ENCODE measurements at places on chromosomes 5 and 9.

- no peak for DNase-seq
Observed at GRCh38 chr9:113785334-113785733, 90.8 kb upstream of the ZNF618 start.

DNA sequence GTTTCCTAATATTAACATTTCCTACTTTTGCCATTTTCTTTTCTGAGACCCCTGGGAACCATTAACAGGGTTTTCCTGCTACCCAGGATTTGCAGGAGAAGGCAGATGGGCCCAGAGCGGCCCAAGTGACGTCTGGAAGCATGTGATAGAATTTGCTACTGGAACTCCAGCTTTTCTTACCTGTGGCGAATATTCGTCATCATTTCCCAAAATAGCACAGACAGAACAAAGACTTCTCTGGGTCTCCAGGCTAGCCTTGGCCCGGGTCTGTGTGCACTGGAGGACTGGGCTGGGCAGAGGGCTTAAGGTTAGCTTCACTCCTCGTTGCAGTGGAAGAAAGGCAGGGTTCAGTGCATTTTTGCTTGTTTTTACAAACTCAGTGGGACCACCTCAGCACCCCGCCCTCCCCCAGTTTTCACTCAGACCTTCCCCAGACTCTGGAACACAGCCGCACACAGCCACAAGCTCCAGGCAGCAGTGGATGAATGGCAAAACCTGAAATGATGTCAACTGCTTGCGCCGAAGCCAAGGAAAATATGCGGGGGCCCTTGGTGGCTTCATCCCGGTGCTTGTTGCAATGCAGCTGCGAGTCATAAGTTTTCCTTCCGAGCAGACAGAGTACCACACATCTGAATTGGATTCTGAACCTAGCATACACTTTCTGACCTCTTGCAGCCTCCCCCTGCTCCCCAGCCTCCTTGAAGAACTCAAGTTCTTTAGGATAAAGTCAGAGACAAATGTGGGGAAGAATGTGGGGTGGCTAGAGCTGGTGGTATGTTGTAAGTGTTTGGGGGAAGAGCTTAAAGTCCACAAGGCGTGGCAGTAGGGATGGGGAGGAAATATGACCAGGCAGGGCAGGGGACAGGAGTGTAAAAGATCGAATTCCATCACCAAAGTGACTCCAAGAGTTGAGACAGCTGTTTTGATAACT, 586.0 kb downstream of the CCDC171 start:
- no peak for DNase-seq

- no peak for DNase-seq
Observed at GRCh38 chr5:144844086-144844485, 673.4 kb downstream of the KCTD16 start.

- no peak for DNase-seq
Observed at GRCh38 chr9:3962496-3962895, 337.4 kb downstream of the GLIS3 start.
